Activated CD4-positive, alpha-beta T cell treated with anti-CD3 and anti-CD28 coated beads, Interleukin-2, amount 10 ng/mL, durations not matched to agents 7 days and 5 days (primary cell): ENCODE measurements at places on chromosomes 5 and 9. TPM values are rescaled to one million over a fixed set of nuclear protein-coding genes. Genes with fewer than 3 reads are reported as not detected.

DNA sequence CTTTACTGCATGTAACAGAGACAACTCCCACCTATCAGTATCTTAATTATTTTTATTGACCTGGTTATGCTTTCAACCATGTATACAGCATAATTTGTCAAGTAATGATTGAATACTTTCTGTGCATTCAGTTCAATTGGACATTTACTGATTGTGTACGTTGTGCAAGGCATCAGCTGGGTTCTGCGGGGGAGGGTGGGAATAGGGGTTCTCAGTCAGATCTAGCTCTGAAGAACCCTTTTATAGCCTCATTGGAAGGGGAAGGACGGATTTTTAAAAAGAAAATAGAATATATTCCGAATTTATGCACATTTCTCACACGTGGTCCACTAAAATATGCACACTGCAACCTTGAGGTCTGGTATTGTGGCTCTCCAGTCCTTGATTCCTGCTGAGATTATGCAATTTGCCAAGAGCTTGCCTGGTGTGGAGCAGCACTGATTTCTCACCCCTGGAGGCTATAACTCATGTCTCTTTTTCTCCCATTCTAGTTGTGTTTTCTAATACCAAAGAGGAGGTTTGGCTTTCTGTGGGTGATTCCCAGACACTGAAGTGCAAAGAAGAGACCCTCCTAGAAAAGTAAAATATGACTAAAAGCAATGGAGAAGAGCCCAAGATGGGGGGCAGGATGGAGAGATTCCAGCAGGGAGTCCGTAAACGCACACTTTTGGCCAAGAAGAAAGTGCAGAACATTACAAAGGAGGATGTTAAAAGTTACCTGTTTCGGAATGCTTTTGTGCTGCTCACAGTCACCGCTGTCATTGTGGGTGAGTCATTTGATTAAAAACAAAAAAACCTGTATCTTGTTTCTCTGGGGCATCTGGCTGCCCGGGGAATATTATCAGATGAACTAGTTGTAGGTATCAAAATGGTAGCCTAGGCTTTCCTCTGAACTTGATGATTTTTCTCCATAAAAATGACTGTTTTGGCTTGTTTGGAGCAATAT, 1.7 kb downstream of the SLC1A3 start:
- no peaks in the 10 kb centered on the region for H3K36me3 ChIP-seq
- no peak overlapping the region for H3K4me3 ChIP-seq
- H3K27me3 ChIP-seq, result peaks cover 60% of the 10 kb centered on the region
- H3K4me1 ChIP-seq, result peaks cover 19% of the 10 kb centered on the region
- no peak for DNase-seq

- no peaks in the 10 kb centered on the region for H3K36me3 ChIP-seq
- H3K4me3 ChIP-seq, result no peak overlapping the region
- no peaks in the 10 kb centered on the region for H3K4me1 ChIP-seq
Observed at GRCh38 chr5:106759581-106759980, 911.2 kb downstream of the EFNA5 start.

DNA sequence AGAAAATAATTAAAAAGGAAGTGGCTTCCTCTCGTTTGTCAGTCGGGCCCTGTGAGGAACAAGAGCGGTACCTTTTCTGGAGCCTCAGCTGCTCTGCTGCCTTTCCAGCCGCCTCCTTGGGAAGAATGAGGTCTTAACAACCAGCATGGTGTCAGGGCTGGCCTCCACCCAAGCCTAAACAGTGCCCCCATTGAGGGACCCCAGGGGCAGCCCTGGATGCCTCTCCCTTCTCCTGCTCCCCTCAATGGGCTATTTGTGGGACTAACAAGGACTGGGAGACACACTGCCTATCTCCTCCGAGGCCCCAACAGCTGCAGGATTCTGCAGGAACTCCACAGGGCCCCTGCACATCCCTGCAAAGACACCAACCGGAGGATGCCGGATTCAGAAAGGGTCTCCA, 155.4 kb upstream of the MAP3K1 start:
- no peak overlapping the region for H3K4me3 ChIP-seq
- H3K27ac ChIP-seq, result no peak overlapping the region
- peaks cover 8% of the 10 kb centered on the region for H3K27me3 ChIP-seq
- no peak for DNase-seq

- H3K27ac ChIP-seq, result no peak overlapping the region
- no peak for DNase-seq
- H3K4me3 ChIP-seq, result no peak overlapping the region
- no peaks in the 10 kb centered on the region for H3K36me3 ChIP-seq
- no peaks in the 10 kb centered on the region for H3K27me3 ChIP-seq
Observed at GRCh38 chr5:15823398-15823797, 323.4 kb downstream of the FBXL7 start.

Gene SLCO6A1
- not detected for total RNA-seq

- H3K4me1 ChIP-seq, result peaks cover 7% of the 10 kb centered on the region
- no peak overlapping the region for H3K4me3 ChIP-seq
- no peaks in the 10 kb centered on the region for H3K27me3 ChIP-seq
- H3K36me3 ChIP-seq, result peaks cover 28% of the 10 kb centered on the region
Observed at GRCh38 chr9:92359394-92359995, 33.7 kb downstream of the CENPP start.

DNA sequence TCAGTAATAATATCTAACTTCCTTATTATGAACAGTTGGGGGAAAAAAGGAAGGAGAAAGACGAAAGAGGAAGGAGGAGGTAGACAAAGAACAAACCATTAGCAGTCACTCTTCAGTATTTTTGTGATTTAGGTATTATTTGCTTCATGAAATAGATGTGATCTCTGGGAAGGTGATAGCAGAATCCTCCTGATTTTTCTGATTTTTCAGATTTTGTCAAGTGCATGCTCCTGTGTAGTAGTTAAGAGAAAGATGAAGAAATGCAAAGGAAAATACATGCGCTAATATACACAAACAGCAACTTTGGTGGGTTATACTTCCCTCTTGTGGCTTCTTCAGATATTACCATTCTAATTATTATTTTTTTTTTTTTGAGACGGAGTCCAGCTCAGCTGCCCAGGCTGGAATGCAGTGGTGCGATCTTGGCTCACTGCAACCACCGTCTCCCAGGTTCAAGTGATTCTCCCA, 31.6 kb downstream of the LMNB1 start:
- H3K27ac ChIP-seq, result peak overlapping the region; percentile 93
- no peak for DNase-seq
- no peak overlapping the region for H3K4me3 ChIP-seq
- no peaks in the 10 kb centered on the region for H3K27me3 ChIP-seq
- H3K4me1 ChIP-seq, result peaks cover 53% of the 10 kb centered on the region

GRCh38 chr5:619444-619843, 7.3 kb downstream of the CEP72 start:
- H3K27me3 ChIP-seq, result no peaks in the 10 kb centered on the region
- H3K4me1 ChIP-seq, result peaks cover 16% of the 10 kb centered on the region
- no peak for DNase-seq
- H3K36me3 ChIP-seq, result peaks cover 29% of the 10 kb centered on the region
- H3K27ac ChIP-seq, result no peak overlapping the region
- no peak overlapping the region for H3K4me3 ChIP-seq
